ENCODE measurements at places on chromosomes 3 and 15.

GRCh38 chr15:55802600-55803376, 59.8 kb upstream of the PRTG start:
- DNase-seq, result no peak

DNA sequence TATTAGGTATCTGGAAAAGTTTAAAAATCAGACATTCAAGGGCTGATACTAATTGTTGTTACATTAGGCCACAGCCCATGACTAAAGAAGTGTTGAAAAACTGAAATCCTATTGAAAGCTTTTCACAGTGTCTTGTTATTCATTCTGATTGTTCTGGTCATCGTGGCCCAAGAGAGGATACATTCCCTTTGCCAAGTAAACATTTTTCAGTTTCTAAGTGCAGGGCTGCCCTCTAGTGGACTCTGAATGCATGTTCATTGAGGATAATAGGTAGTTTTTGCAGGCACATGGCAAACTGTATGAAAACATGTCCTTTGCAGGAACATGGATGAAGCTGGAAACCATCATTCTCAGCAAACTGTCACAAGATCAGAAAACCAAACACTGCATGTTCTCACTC, 181.1 kb downstream of the MYRIP start:
- DNase-seq, result peak; percentile 42

DNA sequence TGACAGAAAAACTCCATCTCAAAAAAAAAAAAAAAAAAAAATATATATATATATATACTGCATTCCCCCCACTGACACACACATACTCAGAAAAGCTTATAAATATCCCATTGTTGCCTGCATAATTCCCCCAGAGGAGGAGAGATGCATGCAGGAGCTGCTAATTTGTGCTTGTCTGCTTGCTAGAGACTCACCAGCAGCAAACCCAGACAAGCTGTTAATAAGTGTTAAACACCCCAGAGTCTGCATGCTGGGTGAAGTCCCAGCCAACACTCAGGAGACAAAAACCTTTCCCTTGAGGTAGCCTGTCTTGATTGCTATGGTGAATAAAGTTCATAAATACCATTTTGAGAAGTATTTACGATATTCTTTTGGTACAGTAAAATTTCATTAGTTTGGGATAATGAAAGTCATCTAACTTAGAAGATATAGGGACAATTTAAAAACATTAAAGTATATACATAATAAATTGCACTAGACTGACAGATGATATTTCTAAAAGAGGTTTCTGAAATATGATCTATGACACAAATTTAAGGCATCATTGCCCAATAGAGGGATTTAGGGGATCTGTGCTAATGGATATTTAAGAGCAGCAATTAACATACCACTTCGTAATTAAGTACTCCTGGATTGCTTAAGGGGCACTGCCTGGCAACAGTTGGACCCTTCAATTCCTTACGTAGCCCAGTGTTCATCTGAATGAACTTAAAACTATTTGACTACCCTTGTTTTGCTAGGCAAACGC, 400.0 kb upstream of the C2CD4B start:
- no peak for DNase-seq

DNA sequence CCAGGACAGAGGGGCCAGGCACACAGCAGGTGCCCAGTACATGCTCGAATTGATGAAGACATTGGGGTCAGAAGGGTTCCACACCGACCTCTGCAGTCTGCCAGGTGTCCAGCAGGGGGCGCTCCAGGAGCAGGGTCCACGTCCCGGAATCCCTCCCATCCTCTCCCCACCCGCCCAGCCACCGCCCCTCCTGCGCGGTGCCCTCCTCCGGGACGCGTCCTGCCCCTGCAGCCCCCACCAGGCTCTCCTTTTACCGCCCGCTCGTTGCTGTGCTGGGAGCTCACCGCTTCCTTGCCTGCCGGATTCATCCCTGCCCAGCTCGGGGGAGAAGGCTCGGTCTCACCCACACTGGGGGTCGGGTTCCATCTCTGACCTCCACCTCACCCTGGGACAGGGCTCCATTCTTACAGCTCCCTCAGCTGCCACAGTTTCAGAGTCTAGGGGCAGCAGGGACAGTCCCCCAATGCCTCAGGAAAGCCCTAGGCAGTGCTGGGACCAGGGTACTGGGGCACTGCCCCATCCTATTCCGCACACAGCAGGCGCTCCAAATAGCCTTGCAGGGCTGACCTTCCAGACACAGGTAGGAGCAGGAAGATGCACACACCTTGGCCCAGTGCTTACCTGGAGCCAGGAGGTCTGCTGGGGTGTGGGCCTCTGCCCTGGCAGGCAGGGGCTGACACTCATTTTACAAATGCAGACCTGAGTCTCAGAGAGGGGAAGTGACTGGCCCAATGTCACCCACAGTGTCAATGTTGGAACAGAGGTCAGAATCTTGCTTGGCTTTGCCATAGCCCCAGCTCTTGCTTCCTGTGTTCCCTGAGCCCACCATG, 31.0 kb downstream of the GRIP2 start:
- peak; percentile 82 for DNase-seq

- DNase-seq, result peak; percentile 33
These were observed 159.6 kb downstream of the GHSR start for GRCh38 chr3:172288651-172289050.

GRCh38 chr3:134638385-134639030, 12.3 kb downstream of the KY start:
- no peak for DNase-seq

DNA sequence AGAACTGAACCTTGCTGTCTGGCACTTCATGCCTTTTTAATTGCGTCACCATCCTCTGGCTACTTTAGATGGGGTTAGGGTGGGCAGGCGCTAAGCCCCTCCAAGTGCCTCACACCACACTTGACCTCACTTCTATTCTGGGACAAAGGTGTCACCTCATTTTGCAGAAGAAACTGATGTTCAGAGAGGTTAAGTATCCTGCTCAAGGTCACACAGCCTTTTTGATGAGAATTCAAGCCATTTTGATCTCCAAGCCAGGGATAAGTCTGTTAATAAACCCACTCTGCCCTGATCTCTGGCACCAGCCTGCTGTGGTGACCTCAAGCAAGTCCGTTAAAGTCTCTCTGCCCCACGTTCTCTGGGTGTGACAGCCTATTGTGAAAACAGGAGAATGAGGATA, 58.8 kb upstream of the PRR23C start:
- no peak for DNase-seq

DNA sequence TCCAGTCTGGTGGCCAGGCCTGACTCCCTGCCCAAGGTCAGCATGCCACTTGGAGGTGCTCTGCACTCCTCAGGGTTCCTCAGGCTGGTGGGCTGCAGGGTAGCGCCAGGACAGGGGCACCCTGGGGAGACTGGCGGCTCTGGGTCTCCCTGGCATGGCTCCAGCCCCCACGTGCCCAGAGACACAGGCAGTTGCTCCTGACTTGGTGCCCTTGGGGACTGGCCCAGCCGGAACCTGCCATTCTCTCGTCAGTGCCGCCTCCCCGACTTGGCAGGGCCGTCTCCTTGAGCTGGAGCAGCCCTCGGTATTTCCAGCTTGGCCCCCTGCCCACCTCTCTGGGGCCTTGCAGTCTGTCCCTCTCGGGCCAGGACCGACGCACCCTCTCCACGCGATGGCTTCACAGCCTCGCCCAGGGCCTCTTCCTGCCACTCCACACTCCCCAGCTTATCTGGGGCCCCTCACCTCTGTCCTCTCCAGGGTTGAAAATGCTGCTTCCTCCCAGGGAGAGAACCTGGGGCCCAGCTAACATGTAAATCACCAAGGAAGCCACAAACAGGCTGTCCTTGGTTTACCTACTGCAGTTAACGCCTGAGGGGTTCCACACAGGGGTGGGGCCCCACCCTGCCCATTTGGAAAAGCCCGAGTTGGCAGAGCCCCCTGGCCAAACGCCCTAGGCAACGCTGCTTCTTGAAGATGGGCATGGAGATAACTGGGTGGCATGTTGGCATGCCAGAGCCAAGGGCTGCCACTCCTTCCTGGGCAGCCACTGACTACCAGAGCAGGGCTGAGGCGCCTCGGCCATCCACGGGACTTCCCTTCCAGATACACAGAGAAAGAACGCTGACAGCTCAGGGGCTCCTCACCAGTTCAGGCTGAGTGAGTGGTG, 61.4 kb downstream of the SMAD6 start:
- DNase-seq, result no peak

- DNase-seq, result no peak
These were observed 54.7 kb downstream of the B3GNT5 start for GRCh38 chr3:183307749-183308148.

GRCh38 chr3:9253327-9253726, 3.9 kb upstream of the SRGAP3 start:
- DNase-seq, result no peak

DNA sequence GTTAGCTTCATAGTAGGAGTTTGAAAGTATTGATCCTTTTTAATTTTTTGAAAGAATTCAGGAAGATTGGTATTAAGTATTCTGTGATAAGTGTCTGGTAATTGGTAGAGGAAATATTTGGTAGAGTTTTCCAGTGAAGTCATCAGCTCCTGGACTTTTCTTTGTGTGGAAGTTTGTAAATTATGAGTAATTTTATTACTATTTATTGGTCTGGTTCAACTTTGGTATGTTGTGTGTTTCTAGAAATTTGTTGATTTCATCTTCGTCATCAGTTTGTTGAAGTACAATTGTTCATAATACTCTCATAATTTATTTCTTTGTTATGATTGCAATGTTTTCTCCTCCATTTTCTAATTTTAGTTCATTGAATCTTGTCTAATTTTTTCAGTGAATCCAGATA, 832.0 kb downstream of the OTOL1 start:
- DNase-seq, result no peak

DNA sequence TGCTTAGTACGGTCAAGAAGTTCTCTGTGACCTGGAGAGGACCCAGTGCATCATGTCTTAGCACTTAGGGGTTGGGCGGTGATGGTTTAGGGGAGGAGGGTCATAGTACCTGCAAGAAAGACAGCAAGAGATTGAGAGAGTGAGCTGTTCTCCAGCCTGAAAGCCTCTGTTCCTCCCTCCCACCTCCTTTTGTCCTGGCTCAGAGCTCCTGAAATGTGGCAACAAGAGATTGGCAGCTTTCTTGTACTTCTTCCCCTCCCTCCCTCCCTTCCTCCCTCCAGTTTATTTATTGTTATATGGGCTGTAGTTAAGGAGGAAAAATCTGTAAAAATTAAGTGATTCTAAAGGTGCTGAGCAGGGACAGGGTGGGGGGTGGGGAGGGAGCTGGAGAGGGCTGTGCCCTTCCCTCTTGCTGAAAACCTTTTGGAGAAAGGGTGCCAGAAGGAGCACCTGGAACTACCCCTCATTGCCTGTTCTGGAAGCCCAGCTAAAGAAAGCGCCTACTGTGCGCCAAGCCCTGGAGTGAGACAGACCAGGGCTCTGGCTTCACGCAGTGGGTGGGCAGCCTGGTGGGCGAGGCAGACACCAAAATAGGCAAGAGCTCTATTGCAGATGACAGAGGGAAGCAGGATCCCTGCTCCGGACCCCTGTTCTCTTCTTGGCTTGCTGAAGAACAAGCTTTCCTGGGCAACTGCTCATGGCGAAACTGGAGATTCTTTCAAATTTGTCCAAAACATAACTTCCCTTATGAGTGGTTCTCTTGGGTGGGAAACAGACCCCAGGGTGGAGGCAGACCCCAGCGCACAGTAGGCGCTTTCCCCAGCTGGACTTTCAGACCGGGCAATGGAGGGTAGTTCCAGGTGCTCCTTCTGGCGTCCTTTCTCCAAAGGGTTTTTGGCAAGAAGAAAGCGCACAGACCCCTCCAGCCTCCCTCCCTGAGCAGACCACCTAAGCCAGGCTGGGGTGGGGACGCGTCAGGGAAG, 35.6 kb downstream of the LINGO1 start:
- DNase-seq, result no peak

DNA sequence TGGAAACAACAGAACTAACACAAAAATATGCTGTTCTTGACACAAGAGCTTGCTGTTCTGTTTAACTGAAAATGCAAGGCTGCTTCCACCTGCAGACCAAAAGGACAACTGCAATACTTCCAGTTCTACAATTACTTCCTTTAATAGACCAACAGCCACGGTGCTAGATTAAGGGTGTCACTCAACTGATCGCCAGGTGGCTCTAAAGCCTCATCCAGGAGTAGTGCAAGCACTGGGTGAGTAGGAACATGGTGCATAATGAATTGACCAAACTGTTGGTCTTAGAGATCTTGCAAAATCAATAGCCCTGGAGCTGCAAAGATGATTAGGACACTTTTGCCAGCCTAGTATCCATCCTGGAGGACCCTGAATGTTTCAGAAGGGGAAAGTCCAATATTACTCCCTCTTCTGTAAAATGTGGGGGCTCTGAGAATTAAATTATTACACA, 3.6 kb upstream of the CLDN16 start:
- DNase-seq, result peak; percentile 22

DNA sequence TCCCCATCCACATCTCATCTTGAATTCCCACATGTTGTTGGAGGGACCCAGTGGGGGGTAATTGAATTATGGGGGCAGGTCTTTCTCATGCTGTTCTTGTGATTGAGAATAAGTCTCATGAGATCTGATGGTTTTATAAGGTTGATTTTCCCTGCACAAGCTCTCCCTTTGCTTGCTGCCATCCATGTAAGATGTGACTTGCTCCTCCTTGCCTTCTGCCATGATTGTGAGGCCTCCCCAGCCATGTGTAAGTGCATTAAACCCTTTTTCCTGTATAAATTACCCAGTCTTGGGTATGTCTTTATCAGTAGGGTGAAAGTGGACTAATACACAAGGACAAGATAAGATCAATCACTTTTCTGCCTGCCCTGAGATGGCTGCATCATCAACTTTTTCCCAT, 5.8 kb upstream of the CCK start:
- no peak for DNase-seq

DNA sequence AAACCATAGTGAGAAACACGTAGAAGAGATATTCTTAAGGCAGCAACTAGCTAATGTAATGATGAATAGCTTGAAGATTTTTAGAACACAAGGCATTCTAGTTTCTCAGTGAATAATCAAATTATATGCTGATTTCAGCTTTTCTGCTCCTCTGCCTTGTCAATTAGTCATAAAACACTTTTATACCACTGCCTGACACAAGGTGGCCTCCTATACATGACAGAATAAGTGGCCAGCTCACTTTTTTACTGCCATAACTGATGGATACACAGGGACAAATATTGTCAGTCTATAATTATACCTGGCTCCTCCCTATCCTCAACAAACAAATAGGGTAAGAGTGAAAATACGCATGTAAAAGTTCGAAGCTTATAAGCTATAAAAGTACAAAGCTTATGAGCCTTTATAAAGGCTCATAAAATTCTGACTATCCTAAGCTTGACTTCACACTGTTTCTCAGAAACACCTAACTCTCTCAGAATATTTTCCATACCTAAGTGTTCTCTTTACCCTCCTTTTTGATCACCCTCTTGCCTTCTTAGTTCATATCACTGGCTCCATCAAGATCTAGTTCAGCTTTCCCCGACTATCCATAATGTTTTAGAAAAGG, 81.6 kb downstream of the HERC1 start:
- DNase-seq, result peak; percentile 59

GRCh38 chr15:79970624-79971434, at the start of gene BCL2A1:
TSS of gene BCL2A1 (minus strand) at chr15:79971196. CDS start at chr15:79971119, 77 bp downstream.
- DNase-seq, result peak; percentile 70
